ENCODE measurements at places on chromosomes 7 and 10.

DNA sequence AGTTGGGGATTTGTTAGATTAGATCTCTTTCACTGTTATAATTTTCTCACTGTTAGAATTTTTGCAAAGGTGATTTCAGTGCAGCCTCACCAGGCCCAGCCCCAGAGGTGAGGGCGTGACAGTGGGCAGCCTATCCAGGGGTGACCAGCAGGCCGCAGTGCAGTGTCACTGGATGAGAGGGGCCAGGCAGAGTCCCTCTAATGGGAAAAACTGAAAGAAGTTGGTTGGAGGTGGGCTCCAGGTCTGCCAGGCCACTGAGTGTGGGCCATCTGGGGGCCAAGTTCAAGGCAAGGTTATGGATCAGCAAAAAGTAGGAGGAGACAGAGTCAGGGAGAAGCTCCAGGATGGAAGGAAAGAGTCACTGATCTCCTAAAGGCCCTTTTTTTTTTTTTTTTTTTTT lies 90.5 kb upstream of the SDK1 start:
- no peak for DNase-seq

GRCh38 chr10:86413046-86413728 lies 46.6 kb upstream of the GRID1 start:
- DNase-seq, result no peak

GRCh38 chr7:41117431-41117830 lies 585.5 kb downstream of the INHBA start:
- DNase-seq, result no peak

- peak; percentile 85 for DNase-seq
These were observed 37.7 kb downstream of the LRMDA start for GRCh38 chr10:75469006-75469616.

- DNase-seq, result no peak
These were observed 8.4 kb downstream of the GOLGA7B start for GRCh38 chr10:97858001-97858439.

GRCh38 chr7:105429746-105430612 lies 41.3 kb upstream of the SRPK2 start:
- DNase-seq, result no peak

DNA sequence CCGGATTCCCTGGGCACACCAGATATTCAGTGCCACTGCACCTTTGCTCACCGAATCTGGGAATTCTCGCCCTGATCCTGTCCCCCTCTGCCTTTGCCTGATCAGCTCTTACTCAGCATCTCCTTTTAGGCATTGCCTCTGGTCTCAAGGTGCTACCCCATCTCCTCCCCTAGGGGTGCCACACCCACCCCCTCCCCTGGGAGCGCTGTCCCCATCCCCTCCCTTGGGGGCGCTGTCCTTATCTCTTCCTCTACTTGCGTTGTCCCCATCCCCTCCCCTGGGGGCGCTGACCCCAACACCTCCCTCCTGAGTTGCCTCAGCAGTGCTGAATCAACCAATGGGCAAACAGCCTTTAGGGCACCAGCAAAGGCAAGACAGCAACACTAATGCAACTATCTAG lies 686.9 kb upstream of the FOXK1 start:
- DNase-seq, result no peak

- no peak for DNase-seq
These were observed 37.7 kb downstream of the EN2 start for GRCh38 chr7:155495440-155496248.

- DNase-seq, result no peak
These were observed 14.7 kb upstream of the ASB4 start for GRCh38 chr7:95471071-95471470.

DNA sequence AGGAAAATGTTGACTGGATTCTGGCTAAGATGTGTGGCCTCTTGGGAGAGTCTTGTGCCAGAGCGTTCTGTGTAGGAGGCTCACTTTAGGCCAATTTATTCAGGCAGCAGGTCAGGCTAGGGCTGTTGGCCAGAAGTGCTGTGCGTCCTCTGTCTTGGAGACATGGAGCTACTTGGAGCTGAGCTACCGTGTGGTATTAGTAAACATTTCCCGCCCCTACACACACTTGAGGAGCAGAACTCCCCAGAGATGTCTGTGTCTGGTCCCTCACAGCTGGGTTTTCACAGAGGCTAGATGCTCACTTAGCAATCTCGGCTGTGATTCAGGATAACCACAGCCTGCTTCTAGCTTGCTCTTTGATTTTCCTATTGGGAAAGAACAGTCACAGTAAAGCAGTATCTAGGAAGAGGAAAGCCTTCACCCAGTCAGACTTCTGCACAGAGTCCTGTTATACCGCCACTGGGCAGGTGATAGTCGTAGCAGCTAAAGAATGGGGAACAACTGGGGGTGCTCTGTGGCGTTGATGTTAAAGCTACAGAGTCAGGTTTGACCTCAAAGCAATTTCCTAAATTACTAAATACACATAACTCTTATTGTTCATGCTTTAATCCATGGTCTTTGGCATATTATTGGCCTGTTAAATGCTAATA lies 86.7 kb downstream of the MDFIC start:
- DNase-seq, result peak; percentile 83

GRCh38 chr10:97543025-97543546 lies 29.5 kb upstream of the ANKRD2 start:
- peak; percentile 93 for DNase-seq

DNA sequence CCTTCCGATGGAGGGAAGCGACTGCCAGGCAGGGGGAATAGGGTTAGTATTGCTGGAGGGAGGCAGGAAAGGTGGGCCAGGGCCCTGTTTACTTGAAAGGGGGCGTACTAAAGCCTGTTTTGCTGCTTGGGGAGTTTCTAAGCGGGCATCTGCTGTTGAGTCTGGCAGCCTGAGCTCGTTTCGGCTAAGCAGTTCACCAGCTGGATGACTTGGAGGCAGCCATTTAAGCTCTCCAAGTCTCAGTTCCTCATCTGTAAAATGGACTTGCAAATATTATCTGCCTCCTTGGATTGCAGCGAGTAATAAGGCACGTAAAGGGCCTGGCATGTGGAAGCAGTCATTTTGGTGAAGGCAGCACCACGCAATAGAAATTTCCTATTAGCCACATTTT lies 44.0 kb downstream of the LDB3 start:
- no peak for DNase-seq

DNA sequence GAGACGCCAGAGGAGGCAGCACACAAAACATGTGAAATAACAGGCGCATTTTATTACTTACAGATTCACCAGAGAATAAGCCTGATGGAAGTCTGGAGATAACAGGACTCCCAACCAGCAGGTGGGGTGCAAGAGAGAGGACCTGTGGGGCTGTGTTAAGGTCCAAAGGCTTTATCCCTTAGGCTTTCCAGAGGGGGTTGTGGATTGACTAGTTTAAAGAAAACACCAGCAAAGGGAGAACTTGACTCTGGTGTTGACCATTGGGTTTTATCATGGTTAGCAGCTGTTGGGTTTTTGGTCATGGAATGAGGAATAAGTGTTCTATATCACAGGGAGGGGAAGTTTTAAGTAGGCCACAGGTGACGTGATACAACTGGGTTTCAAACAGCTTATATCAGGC lies 1.6 kb upstream of the CRPPA start:
- DNase-seq, result no peak

DNA sequence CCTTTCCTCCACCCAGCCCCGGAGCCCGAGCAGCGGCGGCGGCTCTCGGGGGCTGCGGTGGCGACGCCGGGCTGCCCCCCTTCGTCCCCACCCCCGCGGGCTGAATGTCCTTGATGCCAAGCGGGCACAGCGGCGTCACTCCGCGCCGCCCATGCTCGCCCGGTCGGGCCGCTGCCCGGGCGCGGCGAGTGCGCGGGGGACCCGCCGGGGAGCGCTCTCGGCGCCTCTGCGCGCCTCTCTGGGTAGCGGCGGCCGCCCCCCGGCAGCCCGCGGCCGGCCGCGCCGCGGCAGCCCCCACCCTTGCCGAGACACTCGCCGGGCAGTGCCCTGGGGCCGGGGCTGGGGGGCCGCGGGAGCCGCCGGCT lies 433 bp upstream of the PLXNA4 start:
- no peak for DNase-seq

DNA sequence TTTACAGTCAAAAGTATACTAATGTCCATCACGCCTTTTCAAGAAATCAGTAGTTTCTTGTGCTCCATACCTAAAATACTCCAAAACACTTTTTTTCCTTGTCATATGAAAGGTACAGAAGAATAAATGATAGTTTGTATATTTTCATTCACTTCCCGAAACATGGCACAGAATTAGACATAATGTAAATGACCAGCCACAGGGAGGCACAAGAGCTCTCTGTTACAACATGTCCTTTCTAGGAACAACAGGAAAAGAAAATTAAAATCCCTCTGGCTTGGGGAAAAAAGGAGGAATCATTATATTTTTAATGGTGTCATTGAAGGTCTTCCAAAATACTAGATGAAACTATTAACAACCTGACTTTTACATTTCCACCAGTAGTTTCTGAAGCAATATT lies 331.2 kb downstream of the ACTR3B start:
- no peak for DNase-seq

DNA sequence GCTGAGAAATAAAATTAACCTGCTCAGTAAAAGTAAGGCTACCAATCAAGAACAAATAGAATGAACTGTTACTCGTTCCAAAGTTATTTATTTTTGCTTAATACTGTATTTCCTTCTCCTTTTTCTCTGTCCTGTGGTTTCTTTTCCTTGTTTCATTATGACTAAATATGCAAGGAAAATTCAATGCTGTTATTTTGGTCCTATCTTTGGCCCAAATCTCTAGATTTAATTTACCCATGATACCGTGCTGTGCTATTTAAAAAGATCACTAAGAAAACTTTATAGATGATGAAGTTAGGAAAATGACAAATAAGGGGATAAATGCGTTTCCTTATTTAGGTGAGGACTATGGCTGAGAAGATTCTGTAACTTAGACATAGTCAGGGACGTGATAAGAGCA lies 45.3 kb upstream of the FAM133B start:
- no peak for DNase-seq

- no peak for DNase-seq
These were observed 48.7 kb downstream of the KAT6B start for GRCh38 chr10:74875068-74875467.

DNA sequence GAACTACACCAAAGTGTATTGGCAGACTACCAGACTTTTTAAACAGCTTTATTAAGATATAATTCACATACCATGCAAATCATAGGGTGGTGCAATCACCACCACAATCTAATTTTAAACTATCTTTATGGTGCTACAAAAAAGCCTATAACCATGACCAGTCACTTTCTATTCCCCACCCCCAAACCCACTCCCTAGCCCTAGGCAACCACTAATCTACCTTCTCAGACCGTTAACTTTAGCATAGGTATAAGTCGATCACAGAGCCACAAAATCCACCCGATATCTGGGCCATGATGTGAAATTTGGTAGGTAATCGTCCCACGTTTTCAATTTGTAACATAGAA lies 536 bp upstream of the POM121 start:
- no peak for DNase-seq

DNA sequence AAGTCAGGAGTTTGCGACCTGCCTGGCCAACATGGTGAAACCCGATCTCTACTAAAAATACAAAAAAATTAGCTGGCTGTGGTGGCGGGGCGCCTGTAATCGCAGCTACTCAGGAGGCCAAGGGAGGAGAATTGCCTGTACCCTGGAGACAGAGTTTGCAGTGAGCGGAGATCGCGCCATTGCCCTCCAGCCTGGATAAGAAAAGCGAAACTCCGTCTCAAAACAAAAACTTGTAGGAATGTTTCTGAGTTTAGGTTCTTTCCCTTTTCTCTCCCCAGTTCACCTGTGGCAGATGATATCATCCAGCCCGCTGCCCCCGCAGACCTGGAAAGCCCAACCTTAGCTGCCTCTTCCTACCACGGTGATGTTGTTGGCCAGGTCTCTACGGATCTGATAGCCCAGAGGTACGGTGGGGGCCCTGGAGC lies 138.8 kb upstream of the BTBD16 start:
- DNase-seq, result no peak

GRCh38 chr7:118862740-118863139 lies 638.2 kb downstream of the ANKRD7 start:
- no peak for DNase-seq

DNA sequence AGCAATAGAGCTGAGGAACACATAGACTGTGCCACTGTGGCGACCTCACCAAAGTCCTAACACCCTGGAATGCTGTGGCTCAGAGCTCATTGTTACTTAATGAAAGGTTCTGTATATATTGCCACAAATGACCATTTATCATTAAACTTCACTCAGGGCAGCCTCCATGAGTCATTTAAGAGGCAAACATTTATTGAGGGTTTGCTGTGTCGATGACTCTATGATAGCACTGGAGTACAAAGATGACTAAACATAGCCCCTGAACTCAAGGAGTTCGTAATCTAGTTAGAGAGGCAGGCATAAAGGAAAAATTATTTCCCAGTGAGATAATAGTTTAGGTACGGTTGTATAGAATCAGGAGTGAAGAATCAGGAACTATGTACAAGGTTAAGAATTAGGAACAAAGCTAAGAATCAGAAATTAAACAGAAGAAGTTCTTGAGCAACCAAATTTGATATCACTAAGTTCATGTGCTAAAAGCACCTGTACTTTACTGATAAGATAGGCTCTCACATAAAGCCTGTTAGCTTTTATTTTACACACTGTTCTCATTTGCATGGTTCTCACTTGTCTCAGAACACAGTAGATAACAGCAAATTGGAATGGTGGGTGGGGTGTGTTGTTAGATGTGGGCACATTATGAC lies 7.9 kb downstream of the ENTPD7 start:
- no peak for DNase-seq

DNA sequence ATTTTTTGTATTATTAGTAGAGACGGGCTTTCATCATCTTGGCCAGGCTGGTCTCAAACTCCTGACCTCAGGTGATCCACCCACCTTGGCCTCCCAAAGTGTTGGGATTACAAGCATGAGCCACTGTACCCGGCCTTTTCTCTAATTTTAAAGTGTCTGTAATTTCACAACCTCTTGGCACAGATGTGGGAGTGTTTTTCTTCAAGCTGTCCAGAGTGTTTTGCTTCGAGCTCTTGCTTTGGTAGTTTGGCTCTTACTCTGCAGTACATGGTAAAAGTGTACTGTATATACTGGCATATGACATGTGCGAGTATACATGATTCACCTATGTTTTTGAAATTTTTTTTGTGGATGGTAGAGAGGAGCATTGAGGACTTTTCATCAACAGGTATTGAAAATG lies 9.8 kb downstream of the SRGN start:
- DNase-seq, result no peak

- DNase-seq, result no peak
These were observed 38.0 kb downstream of the ZNF777 start for GRCh38 chr7:149422914-149423301.

Data from sigmoid colon (tissue), 7 donors.